ENCODE measurements at places on chromosomes 3 and 15.

GRCh38 chr3:75781079-75781745, 4.1 kb downstream of the ZNF717 start:
- no peak for DNase-seq

- DNase-seq = no peak
These were observed 42.0 kb downstream of the WWTR1 start for GRCh38 chr3:149615731-149616221.

DNA sequence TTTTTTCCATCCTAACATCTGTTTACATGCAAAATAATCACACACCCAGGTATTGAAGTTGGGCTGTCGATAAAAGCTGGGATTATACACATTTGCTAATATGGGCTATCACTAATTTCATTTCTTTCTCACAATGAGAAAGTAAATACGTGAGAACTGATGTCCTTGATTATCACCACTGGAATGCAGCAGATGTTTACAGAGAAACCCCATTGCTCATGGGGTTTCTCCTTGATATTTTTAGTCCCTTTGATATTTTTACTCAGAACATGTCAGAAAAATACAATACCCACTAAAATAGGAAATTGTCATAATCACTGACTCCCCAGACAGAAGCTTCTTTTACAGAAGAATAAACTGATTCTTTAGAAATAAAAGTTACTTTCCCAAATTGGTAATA, 535.1 kb upstream of the CCDC54 start:
- DNase-seq = no peak

- DNase-seq = no peak
These were observed 129.7 kb downstream of the RPL22L1 start for GRCh38 chr3:170740285-170740684.

- DNase-seq = no peak
These were observed 2.6 kb downstream of the NME9 start for GRCh38 chr3:138326866-138327595.

GRCh38 chr3:152381881-152382295, 113.2 kb downstream of the MBNL1 start:
- DNase-seq = no peak

DNA sequence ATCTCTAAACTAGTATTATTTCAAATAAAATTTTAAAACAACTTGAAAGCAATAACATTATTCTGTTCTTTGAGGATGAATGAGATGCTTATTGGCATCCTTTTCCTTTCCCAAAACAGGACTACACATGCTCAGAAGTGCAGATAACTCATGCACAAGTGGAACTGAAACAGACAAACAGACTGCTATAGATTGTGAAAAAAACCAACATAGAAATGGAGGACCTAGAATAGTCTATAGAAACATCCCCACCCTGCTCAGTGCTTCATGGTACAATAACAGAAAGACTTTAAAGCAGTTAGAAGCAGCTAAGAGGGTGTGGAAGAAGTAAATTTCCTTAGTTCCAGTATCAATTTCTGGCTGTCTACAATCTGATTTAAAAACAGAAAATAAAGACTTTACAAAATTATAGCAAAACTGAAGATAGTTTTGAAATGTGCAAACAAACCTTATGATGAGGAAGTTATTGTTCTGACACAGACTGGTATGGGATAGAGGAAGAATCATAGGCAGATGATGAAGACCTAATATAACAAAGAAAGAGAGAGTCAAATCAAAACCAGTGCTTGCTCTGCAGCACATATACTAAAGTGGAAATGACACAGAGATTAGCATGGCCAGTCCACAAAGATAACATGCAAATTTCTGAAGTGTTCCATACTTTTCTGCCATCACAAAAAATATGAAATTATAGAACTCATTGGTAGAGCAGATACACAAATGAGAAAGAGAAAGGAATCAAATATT, 1025.4 kb downstream of the SQOR start:
- no peak for DNase-seq

DNA sequence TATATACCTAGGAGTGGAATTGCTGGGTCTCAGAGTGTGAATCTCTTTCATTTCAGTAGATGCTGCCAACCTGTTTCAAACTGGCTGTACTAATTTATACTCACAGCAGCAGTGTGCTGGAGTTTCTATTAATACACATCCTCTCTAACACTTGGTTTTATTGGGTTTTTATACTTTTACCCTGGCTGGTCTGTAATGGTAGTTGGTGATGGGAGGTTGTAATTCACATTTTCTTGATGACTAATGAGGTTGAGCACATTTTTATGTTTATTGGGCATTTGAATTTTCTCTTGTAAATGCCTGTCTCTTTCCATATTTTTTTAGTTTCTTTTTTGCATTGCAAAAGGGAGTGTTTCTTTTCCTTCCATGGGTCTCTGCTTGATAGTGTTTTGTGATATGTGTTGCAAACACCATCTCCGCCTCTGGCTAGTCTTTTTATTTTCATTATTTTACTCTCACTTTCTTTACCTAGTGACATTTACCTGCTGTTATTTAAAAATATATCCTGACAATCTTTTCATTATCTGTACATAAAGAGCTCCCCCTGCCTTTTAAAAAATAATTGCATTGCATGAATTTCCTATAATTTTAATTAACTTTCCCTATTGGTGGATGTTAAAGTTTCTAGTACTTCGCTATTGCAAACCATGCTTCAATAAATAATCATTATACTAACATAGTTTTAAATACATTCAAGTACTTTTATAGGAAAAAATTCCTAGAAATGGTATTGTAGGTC, 49.0 kb upstream of the GCNT3 start:
- no peak for DNase-seq

DNA sequence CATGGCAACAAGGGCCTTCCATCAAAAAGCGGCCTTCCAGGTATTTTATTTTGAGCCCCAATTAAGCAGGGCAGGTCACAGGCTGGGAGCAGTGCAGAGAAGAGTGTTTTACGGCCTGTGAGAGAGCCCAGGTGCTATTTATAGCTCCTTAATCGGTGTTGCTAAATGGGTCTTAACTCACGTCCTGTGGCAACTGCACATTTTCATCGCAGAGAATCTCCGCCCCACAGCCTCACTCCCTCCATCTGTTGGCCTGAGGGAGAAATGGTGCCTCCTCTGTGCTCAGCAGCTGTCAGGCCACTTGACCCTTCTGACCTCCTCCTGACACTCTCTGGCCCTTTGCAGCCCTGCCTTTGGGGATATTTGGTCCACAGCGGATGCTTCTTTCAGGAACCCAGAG, 58.6 kb downstream of the SPSB4 start:
- DNase-seq = no peak

DNA sequence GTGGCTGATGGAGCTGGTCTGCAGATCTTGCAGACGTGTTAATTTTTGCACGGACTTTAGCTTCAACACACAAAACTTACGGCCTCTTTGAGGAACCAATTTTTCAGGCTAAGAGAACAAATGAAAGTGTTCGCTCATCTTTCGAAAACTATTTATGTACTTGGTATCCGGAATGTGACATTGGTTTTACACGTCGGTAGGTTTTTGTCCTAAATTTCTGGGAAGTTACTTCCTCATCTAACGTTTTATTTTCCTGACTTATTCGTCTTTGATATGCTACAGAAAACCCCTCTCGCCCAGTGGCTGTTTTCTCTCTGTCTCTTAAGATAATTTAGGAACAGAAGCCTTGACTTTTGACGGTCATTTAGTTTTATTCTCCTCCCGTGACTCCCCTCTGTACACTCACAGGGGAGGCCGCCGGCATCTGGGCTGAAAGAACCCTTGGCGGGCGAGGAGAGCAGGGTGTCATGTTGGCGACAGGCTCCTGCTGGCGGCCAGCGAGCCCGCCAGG, 834 bp upstream of the GREM1 start:
- no peak for DNase-seq
